Effector memory CD4-positive, alpha-beta T cell (primary cell): ENCODE measurements at places on chromosomes 13 and 19.

GRCh38 chr19:953445-954271 is 27.8 kb downstream of the ARID3A start:
- DNase-seq, result no peak

DNA sequence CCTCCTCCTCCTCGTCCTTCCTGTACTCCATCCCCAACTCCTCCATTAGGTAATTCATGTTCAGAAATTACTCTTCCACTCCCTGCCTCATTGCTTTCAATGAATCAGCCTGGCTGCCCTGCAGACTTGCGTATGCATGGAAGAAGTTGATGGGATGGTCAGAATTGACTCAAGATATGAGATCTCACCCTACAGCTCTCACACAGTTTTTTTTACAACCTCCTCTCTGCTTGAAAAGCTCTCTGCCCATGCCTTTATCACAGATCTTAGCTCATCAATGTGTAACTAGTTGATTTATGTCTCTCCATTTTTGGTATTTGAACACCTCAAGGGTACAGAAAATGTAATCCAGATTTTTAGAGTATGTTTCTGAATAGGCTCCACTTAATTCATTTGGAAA is 506.9 kb downstream of the TBC1D4 start:
- DNase-seq, result no peak

DNA sequence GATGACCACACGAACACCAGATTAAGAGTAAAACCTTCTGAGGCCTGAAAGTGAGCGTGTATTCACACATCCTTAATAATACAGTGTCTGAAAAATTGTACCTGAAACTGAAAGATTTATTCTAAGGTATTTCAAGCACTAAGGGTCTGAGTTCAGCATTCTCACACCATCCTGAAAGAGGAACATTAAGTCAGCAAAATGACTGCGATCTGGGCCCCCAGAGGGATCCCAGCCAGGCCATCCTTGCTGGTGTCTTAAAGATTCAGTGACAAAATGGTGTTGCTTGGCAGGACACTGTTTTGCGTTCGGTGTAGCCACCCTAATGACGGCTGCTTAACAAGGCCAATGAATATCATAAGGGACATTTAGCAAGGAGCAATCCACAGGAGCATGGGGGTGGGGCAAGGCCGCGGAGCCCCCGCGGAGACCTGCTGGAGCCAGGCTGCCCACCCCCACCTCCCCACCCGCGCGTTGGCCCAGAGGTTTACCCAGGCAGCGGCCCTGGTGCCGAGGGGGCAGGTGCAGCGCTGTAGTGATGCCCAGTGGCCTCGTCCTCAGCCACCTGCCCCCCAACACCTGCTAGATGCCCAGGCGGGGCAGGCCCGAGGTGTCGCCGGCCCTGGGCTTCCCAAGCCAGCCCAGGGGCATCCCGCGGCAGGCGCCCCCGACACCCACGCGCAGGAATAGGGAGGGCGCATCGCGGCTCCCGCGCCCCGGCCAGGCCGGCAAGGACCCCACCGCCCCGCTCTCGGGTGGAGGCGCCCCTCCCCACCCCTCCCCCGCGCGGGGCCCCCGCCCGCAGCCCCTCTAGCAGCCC is 742 bp downstream of the NALCN start:
- no peak for DNase-seq

GRCh38 chr19:46601318-46602224 is at the start of gene CALM3:
TSS of gene CALM3 (plus strand) at chr19:46601330. CDS start at chr19:46601435, 105 bp downstream.
- no peak for DNase-seq

DNA sequence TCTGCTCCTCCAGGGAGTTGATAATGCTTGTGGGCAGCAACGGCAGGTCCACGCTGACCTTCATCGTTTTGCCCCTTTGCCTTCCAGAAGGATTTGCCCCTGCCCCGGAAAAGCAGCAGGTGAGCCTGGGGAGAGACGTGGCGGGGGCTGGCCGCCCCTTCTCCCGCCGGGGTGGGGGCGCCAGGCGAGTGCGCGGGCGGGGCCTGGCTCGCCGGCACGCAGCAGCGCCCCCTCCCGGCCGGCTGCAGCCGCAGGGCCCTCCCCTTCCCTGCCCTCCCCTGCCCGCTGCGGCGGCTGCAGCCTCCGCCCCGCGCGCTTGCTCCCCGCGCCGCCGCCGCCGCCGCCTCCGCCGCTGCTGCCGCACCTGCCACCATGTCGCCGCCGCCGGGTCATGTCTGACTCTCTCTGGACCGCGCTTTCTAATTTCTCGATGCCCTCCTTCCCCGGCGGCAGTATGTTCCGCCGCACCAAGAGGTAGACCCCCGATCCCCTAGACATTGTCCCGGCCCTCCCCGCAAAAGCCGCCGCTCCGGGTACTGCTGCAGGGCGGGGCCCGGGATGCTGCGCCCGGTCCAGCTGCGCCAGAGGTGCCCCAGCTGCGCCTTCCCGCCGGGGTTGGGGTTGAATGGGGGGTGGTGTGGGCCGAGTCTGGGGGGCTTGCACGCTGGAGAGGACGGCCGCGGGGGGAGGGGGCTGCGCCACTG is at the start of gene MAST1:
Gene MAST1 (plus strand): TSS at position 334 of the 704 bp plus-strand sequence. CDS start 58 bp downstream, at position 392.
- peak; percentile 36 for DNase-seq

GRCh38 chr13:27465611-27466010 is 15.2 kb upstream of the MTIF3 start:
- no peak for DNase-seq

DNA sequence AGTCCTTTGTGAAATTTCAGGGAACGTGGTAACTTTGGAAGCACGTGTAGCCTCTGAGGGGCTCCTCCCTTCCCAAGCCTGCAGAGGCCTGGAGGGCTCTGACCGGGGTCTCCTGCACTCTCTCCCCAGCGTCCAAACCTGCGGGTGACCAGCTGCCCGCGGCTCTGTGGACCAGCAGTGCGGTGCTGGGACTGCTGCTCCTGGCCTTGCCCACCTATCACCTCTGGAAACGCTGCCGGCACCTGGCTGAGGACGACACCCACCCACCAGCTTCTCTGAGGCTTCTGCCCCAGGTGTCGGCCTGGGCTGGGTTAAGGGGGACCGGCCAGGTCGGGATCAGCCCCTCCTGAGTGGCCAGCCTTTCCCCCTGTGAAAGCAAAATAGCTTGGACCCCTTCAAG is 2.7 kb upstream of the TPGS1 start:
- no peak for DNase-seq

DNA sequence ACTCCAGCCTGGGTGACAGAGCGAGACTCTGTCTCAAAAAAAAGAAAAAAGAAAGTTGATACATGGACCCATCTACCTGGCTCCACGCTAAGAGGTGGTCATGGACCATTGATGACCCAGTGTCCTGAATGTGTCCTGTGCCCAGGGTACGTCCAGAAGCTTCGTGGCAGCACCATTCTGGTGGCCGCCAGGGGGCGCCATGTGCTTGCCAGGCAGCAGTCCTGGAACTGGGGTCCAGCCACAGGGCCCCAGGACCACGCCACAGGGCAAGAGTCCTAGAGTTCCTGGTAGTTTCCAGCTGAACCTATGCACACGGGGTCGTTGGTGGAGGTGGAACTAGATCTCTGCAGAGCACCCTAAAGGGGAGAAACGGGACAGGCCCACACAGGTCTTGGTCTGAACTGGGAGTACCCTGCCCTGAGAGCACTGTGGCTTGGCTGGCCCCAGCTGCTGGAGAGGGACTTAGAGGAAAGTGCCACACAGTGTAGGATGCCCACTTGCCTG is 19.9 kb upstream of the FBXO27 start:
- peak; percentile 56 for DNase-seq

DNA sequence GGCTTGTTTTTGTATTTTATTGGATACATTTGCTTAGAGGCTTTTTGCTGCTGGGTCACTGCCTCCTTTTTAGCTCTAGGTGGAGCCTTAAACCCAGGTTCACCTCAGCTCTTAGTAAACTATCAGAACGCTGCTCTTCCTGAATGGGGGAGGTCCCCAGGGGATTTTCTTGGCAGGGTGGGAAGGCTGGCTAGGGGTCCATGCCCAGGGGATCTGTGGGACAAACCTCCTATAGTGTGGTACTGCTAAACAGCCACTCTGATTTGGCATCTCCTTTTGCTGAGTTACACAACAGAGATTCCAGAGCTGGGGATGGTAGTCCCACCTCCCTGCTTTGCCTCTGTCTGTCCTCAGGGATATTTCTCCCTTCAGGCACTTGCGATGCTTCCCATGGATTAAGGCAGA is 204.9 kb downstream of the ZIC5 start:
- no peak for DNase-seq

- no peak for DNase-seq
These were observed 26.8 kb upstream of the ACOD1 start for GRCh38 chr13:76921516-76921915.

GRCh38 chr13:21435687-21436151 is 23.4 kb downstream of the ZDHHC20 start:
- DNase-seq, result peak; percentile 4

DNA sequence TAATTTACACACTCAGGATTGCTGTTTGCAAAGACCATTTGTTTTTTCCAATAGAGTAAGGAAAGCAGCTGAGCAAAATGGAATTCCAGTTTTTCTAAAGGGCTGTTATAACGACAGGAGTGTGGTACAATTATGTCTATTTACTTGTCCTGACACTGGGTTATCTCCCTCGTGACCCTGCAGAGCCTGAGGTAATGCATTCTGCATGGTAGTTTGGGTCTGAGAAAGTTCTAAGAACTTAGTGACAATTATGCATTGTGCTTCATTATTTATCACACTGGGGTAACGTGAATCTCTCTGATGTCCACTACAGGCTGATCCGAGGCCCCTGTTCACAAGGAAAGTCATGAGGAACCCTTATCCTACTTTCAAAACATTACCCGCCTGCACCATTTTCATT is 50.7 kb upstream of the EDNRB start:
- no peak for DNase-seq

- no peak for DNase-seq
These were observed 241.3 kb downstream of the DACH1 start for GRCh38 chr13:71625694-71626093.

GRCh38 chr13:77817521-77817920 is 101.1 kb downstream of the EDNRB start:
- DNase-seq, result no peak

GRCh38 chr19:29843180-29844051 is 31.6 kb downstream of the CCNE1 start:
- DNase-seq, result no peak

- no peak for DNase-seq
These were observed 194.4 kb downstream of the GGACT start for GRCh38 chr13:100394005-100394695.

- peak; percentile 32 for DNase-seq
These were observed 32.0 kb upstream of the EPHX3 start for GRCh38 chr19:15264061-15264932.

DNA sequence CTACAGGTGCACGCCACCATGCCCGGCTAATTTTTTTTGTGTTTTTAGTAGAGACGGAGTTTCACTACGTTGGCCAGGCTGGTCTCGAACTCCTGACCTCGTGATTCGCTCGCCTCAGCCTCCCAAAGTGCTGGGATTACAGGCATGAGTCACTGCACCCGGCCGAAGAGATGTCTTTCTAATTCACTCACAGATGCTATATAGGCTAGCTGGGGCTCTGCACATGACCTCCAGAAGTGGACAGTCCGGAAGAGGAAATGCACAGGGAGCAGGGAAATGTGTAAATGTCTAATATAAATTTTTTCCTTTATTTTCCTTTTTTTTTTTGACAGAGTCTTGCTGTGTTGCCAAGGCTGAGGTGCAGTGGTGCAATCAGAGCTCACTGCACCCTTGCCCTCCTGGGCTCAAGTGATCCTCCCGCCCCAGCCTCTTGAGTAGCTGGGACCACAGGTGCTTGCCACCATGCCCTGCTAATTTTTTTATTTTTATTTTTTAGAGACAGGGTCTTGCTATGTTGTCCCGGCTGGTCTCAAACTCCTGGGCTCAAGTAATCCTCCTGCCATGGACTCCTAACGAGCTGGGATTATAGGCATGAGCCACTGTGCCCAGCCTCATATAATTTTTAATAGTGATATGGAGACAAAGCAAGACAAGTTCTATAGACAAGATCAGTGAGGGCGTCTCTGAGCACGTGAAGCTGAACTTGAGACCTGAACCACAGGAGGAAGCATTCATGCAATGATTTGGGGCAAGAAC is 8.4 kb downstream of the GIPC1 start:
- DNase-seq, result no peak

- DNase-seq, result no peak
These were observed 88.3 kb downstream of the COL4A1 start for GRCh38 chr13:110218581-110219201.

- peak; percentile 9 for DNase-seq
These were observed 3.5 kb downstream of the COPE start for GRCh38 chr19:18915639-18916038.

DNA sequence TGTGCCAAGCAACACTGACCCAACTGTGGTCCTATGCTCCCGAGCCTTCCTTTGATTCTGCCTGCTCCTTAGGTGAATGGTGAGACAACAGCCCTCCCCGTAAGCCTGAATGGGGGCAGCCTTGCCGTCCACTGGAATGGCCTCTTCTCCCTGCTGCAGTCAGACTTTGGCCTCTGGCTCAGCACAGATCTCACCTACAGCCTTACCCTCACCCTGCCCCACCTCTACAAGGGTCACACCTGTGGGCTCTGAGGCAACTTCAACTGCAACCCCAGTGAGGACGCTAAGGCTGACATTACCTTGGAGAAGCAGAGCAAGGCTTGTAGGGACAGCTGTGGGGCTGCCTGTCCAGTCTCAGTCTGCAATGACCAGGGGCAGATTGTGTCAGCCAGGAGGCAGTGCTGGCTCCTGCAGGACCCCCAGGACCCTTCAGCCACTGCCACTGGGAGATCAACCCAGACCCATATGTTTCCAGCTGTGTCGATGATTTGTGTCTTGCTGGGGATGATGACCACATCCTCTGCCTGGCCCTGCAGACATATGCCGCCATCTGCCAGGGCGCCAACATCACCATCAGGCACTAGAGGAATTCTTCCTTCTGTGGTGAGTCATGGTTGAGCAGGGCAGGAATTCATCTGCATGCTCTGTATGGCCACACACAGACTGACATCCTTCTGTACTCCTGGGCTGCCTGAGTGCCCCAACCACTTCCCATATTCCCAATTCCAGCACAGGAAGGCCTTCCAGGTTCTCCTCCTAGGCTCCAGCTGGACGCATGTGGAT is 27.3 kb upstream of the FXYD3 start:
- DNase-seq, result no peak

GRCh38 chr19:51079481-51080110 is 3.1 kb downstream of the KLK14 start:
- no peak for DNase-seq

GRCh38 chr19:38224014-38224862 is at the start of gene DPF1:
TSS of gene DPF1 (minus strand) at chr19:38224222. CDS start at chr19:38224142, 80 bp downstream.
- no peak for DNase-seq

- DNase-seq, result no peak
These were observed 13.2 kb downstream of the LNX2 start for GRCh38 chr13:27607125-27607524.

DNA sequence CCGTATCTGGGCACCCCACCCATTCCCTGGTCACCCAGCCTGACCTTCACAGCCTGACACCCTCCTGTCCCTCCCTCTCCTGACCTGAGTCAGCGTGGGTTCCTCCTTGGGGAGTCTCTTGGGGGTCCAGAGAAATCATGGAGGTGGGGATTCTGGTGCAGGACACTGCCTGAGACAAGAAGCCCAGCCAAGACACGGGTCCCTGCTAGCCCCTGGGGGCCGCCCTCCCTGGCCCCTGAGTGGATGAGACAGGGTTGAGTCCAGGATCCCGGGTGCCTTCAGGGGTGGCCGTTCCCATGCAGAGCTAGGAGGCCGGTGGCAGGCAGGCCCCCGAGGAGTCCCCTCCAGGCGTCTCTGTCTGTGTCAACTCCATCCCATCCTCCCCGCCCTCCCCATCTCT is 1.6 kb downstream of the MAP2K7 start:
- DNase-seq, result no peak
